ENCODE measurements at places on chromosomes 12 and 14.

DNA sequence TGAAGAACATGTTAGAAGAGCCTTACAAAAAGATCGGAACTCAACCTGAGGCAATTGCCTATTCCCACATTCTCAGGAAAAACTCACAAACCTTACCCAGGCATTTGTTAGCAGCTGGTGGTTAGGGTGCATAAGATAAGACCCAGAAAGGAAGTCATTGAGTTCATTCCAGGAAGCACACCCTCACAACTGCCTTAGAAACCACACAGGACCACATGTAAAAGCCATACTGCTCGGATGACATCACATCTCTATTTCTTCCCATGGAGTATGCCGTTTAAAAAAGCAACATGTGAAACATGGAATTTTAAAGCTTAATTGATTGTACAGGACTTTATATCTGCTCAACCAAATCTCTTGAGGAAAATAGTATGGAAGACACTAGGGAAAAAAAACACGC is 411.2 kb downstream of the DAD1 start:
- DNase-seq = no peak

DNA sequence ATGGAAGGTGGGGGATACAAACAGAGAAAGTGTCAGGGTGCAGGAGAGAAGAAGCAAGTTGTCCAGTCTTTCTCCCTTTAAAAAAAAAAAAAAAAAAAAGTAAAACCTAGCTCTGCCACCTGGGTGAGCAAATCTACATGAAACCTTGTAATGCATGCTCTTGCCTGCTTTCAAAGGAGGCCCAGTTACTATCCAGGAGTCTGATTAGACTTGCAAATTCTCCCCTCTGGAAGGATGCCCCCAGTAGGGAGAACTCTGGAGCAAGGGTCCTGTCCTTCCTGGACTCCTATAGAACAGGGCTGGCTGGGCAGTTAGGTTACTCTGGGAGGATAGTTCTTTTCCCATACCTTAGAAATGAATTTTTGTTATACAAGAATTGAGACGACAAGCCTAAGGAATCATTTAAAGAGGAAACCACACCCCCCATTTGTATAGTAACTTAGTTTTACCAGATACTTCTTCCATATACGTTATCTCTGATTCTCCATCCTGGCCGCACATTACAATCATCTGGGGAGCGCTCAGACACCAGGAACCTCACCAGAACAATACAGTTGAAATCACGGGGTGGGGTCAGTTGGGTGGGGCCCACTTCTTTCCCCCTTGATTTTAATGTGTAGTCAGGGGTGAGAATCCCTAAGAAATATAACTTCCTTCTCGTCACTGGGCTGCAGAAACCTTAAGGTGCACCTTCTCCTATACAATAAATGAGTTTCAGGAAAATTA is 30.5 kb downstream of the RAB35 start:
- DNase-seq = no peak

GRCh38 chr12:3313675-3314663 is 177.0 kb upstream of the PRMT8 start:
- no peak for DNase-seq

DNA sequence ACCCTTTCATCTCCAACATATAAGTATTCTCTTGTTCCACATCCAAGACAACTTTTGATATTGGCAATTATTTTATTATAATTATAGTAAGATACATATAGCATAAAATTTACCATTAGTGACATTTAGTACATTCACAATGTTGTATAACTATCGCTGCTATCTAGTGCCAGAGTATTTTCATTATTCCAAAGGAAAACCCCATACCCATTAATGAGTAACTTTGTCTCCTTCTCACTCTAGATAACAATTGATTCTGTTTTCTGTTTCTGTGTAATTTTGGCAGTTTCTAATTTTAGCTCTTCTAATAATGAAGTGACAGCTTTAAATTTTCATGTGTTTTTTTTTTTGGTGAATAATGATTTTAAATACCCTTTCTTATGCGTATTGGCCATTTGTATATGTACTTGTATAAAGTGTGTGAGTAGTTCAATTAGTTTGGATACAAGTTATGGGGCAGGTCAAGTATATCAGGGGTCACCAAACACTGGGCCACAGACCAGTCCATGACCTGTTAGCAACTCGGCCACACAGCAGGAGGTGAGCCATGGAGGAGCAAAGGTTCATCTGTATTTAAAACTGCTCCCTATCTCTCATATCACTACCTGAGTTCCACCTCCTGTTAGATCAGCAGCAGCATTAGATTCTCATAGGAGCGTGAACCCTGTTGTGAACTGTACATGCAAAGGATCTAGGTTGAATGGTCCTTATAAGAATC is 97.2 kb upstream of the SYT1 start:
- DNase-seq = no peak

GRCh38 chr12:22494319-22494718 is 50.0 kb downstream of the C2CD5 start:
- DNase-seq = no peak

DNA sequence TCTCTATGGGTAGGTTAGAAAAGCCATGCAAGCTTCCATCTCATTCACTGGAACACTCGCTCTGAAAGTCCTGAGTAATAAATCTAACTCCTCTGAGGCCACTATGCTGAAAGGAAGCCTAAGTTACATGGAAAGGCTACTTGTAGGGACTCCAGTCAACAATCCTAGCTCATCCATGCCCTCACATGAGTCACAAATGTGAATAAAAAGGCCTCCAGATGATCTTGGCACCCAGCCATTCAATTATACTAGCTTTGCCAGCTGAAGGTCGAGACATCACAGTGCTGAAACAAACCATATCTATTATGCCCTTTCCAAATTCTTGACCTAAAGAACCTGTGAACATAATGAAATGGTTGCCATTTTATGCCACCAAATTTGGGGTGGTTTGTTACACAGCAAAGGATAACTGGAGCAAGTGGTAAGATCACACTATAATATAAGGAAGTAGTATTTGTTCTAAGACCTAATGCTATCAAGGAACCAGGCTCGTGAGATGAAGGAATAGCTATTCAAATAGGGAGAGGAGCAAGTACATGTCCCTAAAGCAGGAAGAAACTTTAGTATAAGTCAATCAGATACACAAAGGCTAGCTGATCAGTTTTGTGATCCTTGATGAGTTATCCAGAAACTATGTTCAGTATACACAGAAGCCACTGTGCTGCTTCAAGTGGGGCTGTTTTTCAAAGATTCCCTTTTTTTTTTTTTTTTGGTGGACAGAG is 142.1 kb downstream of the MED13L start:
- DNase-seq = peak; percentile 81

- no peak for DNase-seq
Measured at GRCh38 chr12:13005649-13006048, 5.6 kb upstream of the HEBP1 start.

GRCh38 chr12:99427104-99427503 is 220.4 kb upstream of the GARIN6 start:
- no peak for DNase-seq

GRCh38 chr12:131949431-131950181 is at the start of gene EP400:
Gene EP400 (plus strand): TSS chr12:131949942. CDS start chr12:131960620, 10,678 bp downstream.
- peak; percentile 93 for DNase-seq

DNA sequence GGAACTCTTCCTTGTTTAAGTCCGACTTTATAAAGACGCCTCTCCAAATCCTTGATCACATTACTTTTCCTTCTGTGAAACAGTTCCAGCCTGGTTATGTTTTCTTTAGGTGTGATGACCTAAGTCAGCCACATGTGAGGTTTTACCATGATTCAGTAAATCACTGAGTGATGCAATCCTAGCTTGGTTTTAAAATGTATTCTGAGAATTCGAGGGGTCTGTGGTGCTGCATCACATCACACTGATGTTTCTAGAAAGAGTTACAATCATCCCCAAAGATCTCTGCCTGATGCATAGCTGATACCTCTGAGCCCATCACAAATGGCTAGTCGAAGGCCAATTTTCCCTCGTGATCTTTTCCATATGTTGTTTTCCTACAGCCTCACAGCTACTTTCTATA is 152.7 kb downstream of the ANO2 start:
- no peak for DNase-seq
